Stimulated activated CD8-positive, alpha-beta memory T cell treated with anti-CD3 and anti-CD28 coated beads, Interleukin-12 subunit alpha, Interleukin-12 subunit beta, amount 100 ng/mL, for 1 hour (primary cell): ENCODE measurements at places on chromosomes 1 and 21.

DNA sequence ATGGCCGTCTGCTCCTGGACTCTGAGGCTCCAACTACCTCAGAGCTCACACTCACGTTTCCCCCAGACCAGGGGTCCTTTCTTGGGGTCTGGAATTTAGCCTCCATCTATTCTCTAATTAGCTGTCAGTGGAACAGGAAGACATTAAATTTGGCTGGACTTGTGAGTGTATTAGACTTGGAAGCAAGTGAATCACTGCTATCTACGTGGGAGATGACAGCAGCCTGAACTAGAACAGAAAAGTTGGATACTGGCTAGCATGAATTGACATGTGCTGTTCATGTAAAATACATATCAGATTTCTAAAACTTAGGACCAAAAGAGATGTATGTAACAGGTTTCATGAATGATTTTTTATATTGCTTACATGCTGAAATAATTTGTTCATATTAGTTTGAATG lies 28.0 kb downstream of the TAF5L start:
- no peak for DNase-seq

GRCh38 chr1:108685529-108685928 lies 6.6 kb upstream of the PRPF38B start:
- no peak for DNase-seq

DNA sequence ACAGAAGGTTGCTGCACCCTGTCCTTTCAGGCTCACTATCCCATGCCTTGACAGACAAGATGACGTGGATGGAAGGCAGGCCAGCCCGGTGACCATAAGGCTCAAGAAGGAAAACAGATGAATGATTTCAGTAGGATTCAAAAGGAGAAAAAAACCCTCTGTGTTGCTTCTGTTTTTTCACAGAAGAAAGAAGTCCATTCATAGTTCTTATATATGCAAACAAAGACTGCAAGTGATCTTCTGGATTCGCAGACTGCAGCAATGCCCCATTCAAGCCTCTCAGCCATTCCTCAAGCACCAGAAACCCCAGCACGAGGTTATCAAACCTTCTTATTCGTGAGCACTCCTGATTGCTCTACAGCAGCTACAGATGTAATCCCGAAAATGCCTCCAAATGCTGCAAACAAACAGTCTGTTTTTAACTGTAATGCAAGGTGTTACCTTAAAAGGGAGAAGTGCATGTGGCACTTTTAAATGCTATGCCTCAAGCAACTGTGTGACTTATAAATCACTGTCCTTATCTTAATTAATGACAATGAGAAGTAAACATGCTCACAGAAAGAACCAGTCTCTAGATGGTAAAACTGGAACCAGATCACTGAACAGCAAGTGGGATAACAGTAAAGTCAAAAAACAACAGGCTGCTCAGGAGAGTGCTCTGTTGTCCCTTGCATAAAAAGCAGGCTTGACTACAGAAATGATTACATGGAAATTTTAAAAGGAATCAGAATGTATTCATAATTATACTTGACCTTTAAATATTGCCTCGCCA lies 173.9 kb downstream of the HHIPL2 start:
- DNase-seq = no peak

DNA sequence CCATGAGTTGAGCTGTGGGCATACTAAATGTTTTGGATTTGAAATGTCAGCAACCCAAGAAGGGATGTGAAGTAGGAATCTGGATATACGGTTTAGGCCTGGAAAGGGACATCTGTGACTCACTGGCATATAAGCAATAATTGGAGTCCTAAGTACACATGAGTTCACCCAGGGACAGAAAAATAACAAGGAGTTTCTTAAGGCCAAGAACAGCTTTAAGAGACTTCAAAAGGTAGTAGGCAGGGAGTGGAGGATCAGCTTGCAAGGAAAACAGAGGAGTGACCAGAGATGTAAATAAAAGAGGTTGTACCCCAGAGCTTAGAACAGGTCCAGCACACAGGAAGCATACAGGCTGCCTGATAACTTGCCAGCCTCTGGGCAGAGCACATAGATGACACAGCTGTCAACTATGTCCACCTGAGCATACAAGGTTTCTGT lies 28.1 kb downstream of the TMEM50B start:
- DNase-seq = no peak

DNA sequence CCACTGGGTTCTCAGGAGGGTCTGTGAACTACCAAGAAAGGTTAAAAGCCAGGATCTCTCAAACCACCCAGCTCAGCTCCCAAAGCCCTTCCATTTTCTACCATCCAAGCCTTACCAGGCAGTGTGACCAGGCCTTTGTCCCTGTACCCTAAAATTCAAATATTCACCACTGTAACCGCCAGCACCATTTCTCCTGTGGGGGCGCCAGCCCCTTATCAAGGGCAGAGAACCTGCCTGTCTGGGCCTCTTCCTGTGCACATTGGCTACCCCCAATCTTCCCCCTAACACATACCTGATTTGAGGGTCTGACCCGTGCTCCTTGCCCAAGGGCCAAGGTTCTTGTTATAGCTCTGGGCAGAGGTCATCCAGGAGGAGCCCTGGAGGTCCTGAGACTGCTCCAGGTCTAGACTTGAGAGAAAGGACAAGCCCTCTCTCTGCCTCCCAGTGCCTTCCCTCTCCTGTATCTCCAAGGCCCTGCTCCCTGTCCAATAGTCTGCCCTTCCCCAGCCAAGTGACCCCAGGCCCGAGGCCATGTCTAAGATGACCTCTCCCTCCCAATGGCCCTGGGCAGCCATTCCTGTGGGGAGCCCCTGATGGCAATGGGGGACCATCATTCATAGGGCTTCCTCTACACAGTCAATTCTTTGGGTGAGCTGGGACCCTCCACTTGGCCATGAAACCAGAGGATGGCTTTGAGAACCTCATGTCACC lies 78.5 kb downstream of the FHAD1 start:
- no peak for DNase-seq

GRCh38 chr1:228370941-228371740 lies 35.5 kb downstream of the TRIM11 start:
- no peak for DNase-seq

DNA sequence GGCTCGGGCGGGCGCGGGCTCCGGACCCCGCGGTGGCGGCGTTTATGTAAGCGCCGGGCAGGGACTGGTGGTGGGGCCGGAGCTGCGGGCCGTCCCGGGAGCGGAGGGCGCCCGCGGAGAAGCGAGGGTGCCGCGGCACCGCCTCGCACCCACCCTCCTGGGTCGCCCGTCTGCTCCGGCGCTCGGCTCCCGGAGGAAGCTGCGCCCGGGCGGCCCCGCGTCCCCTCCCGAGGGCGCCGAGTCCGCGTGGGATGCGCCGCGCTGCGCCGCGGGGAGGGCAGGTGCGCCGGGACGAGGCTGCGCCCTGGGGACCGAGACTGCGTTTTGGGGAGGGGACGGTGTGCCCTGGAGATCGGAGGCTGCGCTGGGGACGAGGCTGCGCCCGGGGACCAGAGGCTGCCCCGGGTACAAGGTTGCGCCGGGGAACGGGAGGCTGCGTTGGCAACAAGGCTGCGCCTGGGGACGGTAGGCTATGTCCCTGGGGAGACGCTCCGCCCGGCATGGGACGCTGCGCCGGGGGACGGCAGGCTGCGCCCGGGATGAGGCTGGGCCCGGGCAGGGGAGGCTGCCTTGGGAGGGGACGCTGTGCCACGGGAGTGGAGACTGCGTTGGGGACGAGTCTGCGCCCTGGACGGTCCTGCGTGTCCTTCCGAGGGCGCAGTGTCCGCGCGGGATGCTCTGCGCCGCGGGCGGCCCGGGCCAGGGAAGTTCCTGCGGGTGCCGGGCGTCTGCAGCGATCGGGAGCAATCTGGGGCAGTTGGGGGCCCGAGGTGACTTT lies 627 bp downstream of the ADARB1 start:
- DNase-seq = no peak

GRCh38 chr21:38486706-38487105 lies 11.6 kb downstream of the ERG start:
- DNase-seq = no peak

DNA sequence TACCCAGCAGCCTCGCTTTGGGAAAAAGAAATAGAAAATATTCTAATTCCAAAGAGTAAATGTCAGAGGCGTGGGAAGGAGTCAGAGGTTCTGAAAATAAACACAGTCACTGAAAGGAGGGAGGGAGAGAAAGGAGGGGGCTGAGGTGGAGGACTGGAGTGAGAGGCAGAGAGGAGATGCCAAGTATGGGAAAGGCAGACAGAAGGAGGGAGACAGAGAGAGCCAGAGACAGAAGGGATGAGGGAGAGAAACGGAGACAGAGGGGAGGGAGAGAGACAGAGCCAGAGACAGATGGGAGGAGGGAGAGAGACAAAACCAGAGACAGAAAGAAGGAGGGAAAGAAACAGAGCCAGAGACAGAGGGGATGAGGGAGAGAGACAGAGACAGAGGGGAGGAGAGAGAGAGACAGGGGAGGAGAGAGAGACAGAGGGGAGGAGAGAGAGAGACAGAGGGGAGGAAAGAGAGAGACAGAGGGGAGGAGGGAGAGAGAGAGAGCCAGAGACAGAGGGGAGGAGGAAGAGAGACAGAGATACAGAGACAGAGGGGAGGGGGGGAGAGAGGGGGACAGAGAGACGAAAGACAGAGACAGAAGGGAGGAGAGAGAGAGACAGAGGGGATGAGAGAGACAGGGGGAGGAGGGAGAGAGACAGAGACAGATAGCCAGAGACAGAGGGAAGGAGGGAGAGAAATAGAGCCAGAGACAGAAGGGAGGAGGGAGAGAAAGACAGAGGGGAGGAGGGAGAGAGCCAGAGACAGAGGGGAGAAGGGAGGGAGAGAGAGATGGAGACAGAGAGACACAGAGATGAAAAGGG lies 525.5 kb downstream of the MATN1 start:
- no peak for DNase-seq

DNA sequence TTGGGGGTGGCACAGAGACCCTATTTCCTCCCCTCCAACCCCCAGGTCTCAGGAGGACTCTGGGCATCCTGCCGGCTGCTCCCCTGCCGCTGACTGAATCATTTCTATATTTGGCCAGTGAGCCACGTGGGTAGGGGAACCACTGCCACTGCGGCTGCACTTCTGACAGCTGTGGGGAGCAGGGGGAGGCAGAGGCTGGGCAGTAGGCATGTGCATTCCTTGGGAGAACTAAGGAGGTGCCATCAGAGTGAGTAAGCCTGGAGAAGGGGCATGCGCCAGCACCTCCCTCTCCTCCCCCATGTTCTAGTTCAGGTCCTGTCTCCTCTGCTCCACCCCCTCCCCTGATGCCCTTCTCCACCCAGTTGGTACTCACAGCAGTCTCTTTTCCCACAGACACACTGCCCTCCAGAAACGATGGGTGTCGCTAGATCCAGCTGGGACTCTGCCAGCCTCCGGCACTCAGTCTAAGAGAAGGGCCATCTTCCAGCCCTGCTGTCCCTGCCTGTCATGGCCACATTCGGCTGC lies 12.0 kb downstream of the PPFIA4 start:
- no peak for DNase-seq

- no peak for DNase-seq
These were observed 175.6 kb upstream of the HP1BP3 start for GRCh38 chr1:20962576-20963258.

GRCh38 chr1:218874313-218874712 lies 299.4 kb upstream of the LYPLAL1 start:
- no peak for DNase-seq

GRCh38 chr1:151981178-151981525 lies 12.5 kb downstream of the S100A10 start:
- DNase-seq = no peak

- DNase-seq = no peak
These were observed 79.3 kb downstream of the MAP3K7CL start for GRCh38 chr21:29209696-29210095.

GRCh38 chr1:23914921-23915320 lies 1.8 kb upstream of the CNR2 start:
- no peak for DNase-seq

DNA sequence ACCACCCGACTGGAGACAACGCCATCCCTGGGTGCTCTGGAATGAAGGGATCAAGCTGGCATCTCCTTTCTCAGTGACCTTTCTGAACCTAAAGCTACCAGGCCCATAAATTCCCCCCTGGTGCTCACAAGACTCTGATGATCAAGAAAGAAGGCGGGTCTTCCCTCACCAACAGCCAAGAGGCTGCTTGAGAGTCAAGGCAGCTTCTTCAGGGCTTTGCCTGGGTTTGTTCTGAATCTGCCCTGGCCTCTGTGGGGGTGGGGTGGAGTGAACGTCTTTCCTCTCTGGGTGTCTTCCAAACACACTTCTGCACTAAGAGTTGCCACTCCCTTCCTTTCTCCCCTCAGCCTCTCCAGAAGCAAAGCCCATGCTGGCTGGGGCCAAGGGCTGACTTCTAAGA lies 36.1 kb downstream of the CD247 start:
- DNase-seq = no peak

GRCh38 chr21:15964236-15964855 lies 234.6 kb downstream of the USP25 start:
- no peak for DNase-seq

DNA sequence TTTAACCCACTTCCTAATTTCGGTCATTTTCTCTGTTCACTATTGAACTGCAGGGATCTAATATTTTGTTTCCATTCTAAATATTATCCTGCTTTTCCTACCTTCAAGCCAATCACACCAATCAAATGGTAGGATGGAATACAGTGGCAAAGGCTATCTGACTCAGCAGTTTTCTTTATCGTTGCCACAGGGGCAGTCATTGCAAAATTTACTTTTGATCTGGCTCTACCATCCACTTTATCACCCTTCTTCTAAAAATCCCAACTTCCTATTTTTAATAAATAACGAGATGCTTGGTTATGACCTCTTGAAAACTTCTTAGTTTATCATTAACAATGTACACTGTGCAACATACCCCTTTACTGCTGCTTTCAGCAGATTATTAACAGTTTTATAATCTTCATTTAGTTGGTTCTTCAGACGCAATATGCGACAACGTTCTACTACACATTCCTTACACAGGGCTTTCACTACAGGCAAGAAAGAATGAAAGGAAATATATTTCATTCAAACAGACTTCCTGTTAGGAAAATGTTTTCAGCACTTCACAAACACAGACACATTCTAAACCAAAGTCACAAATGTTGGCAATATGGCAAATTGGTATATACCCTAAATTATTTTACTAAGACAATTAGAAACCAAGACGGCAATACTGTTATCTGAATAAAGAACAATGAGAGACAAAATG lies 52.3 kb upstream of the RAP1GAP start:
- no peak for DNase-seq

- no peak for DNase-seq
These were observed 156.0 kb downstream of the GLUL start for GRCh38 chr1:182235604-182235951.

DNA sequence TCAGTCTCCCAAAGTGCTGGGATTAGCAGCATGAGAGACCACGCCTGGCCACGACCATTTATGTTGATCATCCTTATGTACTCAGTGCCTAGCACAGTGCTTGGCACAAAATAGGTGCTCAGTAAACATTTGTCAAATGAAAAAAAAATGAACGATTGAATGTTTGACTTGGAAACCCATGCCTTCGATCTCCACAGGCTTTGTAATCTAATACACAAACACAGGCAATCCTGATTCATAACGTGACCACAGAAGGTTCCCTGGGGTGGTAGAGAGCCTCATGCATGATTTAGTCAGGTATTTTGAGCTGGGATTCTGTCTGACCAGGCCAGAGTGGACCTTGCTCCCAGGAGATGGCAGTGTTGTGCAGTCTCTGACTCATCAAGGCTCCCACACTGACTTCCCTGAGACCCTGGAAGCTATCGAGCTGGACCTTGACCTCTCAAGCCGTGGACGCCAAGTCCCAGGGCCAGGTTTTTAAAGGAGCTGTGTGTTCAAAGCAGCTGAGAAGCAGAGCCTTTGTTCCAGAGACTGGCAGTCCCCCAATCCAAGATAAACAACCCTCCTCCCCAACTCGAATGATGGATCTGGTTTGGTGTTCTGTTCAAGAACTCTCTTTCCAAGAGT lies 81.1 kb downstream of the PGM1 start:
- no peak for DNase-seq
